ENCODE measurements at places on chromosomes 4 and X.

GRCh38 chrX:140064993-140065392 is 99.7 kb upstream of the CXorf66 start:
- DNase-seq: no peak

GRCh38 chr4:114282937-114283336 is 303.5 kb upstream of the ARSJ start:
- DNase-seq: peak; percentile 24

GRCh38 chrX:3244203-3244743 is 102.2 kb downstream of the MXRA5 start:
- DNase-seq: no peak

DNA sequence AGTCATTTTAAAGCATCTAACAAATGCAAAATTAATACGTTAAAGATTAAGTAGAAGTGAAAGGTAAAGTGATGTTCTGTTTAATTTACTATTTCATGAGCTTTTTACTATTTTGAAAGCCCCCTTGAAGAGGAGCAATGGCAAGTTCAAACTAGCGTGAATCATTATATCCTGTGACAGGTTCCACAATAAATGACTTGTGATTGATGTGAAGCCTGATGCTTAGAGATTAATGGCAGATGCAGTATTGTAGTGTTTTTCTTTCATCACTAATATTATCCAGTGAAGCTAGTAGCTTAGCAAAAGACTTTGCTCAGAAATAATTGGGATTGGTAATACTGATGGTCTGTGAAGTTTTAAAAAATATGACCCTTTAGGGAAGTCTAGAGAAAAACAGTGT is 57.3 kb downstream of the STOX2 start:
- DNase-seq: no peak

- no peak for DNase-seq
Observed at GRCh38 chr4:19417256-19417655, 834.4 kb upstream of the SLIT2 start.

DNA sequence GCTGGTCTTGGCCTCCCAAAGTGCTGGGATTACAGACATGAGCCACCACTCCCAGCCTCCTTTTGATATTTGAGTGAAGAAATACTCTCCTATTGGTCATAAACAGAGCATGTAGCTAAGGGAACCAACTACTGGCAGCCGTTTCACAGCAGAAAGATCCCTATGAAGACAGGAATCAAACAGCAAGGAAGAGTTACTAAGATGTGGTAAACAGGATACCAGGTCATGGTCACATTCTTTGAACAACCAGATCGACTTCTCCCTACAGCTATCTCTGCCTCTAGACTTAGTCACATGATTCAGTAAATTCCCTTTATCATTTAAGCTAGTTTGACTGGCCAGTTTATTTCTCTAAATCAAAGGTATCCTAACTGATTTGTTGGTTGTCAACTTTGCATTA is 9.0 kb upstream of the HNRNPD start:
- DNase-seq: no peak

DNA sequence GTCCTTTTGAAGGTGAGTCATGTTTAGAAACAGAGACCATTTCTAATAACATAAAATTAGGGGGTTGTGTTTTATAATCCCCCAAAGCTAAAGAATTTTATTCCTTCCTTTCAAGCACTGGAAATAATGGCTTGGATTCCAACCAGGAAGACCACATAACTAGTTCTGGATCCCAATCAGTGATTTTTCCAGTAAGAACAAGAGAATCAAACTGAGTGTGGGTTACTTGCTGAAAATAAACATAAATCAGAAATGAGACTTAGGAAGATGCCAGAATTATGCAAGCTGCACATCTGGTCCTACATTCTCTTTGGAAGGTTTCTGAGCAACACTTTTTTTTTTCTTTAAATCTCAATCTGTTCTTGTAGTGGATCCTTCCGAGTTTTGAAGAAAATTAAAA is 76.3 kb downstream of the SOWAHB start:
- no peak for DNase-seq

DNA sequence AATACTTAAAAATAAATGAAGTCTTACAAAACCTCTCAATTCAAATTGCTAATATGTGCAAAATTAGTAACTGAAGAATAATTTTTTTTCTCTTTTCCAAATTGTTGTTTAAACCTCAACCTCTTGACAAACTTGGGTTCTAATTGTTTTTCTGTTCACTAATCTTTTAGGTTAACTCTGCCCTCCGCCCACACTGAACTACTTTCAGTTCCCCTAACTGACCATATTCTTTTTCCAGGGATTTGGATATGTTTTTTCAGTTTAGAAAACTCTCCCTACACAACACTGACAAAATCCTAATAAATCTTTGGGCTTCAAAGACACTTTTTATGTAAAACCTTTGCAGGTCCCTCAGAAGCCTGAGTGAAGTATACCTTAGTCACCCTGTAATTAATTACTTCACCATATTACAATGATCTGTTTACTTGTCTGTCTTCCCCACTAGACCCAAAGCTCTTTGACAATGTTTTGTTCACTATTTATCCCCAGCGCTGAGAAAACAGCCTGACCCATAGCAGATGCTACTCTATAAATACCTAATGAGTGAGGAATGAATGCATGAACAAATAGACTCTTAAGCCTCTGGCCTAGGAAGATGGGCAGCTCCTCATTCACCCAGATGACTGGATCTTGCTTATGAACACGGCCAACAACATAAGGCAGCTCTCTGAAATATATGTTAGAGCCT is 134.9 kb downstream of the MAML3 start:
- no peak for DNase-seq

- no peak for DNase-seq
Observed at GRCh38 chr4:18297684-18298083, 276.1 kb upstream of the LCORL start.

GRCh38 chrX:55778322-55778721 is 60.8 kb downstream of the RRAGB start:
- no peak for DNase-seq

GRCh38 chr4:184664445-184665210 is 15.1 kb downstream of the PRIMPOL start:
- DNase-seq: peak; percentile 43

DNA sequence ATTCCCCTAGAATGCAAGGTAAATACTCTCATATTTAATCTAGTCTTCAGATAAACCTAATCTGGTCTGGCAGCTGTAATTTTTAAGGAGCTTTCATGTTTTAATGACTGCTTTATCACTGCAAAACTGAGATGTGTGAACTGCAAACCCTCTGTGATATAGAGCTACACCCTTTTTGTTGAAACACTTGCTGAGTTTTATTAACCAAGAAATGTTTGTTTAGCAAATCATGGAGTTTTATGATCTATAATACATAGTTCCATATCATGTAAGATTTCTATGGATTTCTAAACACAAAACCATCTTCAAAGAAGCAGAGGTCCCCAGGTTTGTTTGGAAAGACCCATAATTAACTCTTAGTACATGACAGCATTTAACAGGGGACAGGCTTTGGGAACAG is 126.4 kb downstream of the BTC start:
- DNase-seq: no peak

GRCh38 chrX:24561121-24561520 is 86.0 kb downstream of the PCYT1B start:
- peak; percentile 57 for DNase-seq
